ENCODE measurements at places on chromosomes 5 and 9.

DNA sequence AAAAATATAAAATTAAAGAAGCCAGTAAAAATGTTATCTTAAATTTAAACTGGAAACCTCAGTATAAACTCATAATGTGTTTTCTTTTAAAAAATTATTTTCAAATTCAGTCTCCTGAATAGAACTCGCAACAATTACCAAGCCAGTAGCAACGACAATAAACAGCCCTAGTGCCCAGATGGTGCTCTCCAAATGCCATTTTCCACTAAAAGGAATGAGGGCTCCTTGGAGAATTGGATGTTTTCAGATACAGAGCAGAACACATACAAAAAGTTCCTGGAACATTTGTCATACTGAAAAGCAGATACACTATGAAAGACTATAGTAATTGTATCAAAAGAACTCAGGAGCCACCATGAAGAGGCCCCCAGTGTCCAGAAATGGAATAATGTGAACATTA, 97.4 kb downstream of the TMC1 start:
- DNase-seq: no peak

DNA sequence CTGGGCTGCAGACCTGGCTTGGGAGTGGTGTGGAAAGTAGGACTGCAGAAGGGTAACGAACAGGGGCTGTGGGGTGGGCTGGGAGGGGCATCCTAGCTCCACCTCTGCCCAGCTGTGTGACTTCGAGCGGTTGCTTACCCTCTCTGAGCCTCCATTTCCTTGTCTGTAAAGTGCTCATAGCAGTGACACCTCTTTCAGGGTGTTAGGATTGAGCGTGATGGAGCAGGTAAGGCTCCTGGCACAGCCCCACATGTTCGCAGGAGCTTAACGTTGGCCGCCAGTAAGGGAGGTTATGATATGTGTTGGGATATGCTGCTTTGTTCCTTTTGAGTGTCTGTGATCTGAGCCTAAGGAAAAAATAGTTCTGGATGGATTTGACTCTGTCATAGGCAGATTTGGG, 2.1 kb downstream of the NDST1 start:
- DNase-seq: no peak

- no peak for DNase-seq
Measured at GRCh38 chr5:158878227-158878626, 221.5 kb downstream of the EBF1 start.

DNA sequence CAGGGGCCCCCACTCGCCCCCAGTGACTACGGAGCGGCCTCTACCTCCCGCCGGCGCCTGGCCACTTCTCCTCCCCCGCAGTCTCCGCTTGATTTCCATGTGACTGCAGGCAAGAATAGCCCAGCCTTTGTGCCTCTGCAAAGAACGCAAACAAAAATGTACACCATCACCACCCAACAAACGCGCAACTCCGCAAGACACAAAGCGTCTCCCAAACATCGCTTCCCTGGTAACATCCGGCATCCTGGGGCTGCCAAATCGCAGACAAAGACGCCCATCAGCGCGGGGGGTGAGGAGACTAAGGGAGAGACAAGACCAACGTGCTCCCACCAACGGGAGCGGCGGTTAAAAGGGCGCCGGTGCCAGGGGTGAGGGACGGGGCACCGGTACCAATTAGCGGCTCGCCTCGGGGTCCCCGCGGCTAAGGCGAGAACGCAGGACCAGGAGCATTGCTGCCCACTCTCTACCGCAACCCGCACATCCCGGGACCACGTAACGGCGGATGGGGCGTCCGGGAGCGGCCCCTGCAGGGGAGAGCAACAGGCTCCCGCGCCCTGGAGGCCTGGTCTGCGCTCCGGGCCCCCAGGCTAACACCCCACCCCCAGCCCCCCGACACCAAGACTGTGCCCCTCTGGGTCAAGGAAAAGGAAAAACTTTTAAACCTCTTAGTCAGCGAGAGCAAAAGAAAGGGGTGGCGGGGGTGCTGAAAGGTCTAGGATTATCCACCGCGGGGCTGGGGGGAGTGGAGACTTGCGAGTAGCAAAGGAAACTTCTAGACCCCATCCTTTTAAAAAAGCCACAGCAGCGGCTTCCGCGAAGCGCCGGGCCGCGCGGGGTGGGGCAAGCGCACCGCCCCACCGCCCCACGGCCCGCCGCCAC, 885 bp downstream of the MPDZ start:
- peak; percentile 48 for DNase-seq

- no peak for DNase-seq
Measured at GRCh38 chr5:87127956-87128687, 139.6 kb upstream of the RASA1 start.

DNA sequence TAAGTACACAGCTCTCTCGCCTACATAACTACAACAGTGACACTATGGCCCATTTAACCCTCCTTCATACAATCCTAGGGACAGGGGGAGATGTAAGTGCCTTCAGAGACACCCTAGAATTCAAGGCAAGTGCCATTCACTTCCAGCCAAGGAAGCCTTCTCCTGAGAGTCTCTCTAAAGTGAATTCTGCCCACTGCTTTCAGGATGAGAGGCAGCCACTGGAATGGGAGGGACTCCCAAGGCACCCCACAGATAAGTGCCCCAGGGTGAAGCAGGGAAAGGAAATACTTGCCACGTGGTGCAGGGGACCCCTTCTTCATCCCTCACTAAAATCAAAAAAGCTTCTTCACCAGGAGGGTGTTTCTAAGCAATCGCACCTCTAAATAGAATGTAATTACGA, 283.7 kb downstream of the ZNF608 start:
- DNase-seq: no peak

DNA sequence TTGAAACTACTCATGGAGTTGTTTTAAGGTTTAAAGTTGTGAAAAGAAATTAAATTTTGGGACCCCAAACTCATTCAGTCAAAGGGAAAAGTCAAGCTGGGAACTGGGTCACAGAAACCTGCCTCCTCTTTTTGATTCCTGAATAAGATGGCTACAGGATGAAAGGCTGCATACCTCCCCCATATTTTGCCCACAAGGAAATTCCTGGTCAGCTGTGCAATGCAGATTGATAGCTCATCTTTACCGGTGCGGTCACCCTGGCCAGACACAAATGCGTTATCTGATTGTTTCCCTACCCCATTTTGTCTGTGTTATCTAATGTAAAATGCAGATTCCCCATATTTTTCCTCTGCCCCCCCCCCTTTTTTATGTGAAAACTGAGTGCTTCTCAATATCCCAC, 1.3 kb downstream of the HAVCR2 start:
- no peak for DNase-seq

- DNase-seq: peak; percentile 72
Measured at GRCh38 chr5:1801222-1801966, at the start of gene NDUFS6. NDUFS6 (plus strand) TSS chr5:1801407; CDS start chr5:1801418, 11 bp downstream.

DNA sequence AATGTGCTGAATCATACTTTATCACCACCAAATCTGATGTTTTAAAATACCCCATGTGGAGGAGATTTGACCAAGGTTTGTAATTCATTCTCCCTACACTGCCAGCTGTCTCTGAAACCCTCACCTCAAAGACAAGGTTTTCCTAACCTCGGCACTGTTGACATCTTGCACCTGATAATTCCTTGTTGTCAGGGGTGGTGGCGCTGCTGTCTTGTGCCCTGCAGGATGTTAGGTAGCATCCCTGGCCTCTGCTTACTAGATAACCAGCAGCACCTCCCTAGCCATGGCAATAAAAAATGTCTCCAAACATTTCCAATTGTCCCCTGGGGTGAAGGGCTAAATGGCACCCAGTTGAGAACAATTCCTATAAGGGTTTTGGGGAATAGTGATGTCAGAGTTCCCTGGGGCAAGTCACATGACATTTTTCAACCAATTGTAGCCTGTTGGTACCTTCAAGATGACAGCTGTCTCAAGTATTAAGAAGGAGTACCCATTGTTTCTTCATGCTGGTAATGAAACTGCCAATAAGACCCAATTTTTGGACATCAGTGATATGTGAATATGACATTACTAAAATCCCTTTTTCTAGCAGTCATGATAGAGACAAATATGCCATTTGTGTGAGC, 160.6 kb upstream of the PLCXD3 start:
- DNase-seq: no peak

- DNase-seq: no peak
Measured at GRCh38 chr9:34446468-34446891, 11.9 kb downstream of the FAM219A start.

- DNase-seq: peak; percentile 16
Measured at GRCh38 chr5:141223112-141223783, at the start of gene PCDHB14. PCDHB14 (plus strand) TSS chr5:141223343; CDS start chr5:141223506, 163 bp downstream.

- no peak for DNase-seq
Measured at GRCh38 chr5:170846416-170846815, 15.4 kb upstream of the RANBP17 start.

GRCh38 chr9:2495221-2496005, 126.2 kb upstream of the VLDLR start:
- no peak for DNase-seq

DNA sequence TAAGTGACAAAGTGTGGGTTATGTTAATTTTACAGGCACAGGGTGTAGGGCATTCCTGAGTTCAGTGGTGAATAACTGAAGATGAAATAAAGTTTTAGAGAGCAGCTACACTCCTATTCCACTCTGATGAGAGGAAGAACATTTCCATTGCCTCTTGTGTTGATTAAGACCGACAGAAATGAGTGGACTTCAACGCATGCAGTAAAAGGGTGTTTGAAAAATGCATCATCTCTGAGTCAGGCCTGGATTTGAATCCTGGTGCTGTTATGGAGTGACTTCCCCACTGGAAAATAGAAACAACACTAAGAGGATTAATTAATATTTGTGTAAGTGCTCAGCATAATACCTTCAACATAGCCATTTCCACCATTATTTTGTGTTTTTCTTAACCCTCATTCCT, 86.3 kb downstream of the PRR16 start:
- no peak for DNase-seq

DNA sequence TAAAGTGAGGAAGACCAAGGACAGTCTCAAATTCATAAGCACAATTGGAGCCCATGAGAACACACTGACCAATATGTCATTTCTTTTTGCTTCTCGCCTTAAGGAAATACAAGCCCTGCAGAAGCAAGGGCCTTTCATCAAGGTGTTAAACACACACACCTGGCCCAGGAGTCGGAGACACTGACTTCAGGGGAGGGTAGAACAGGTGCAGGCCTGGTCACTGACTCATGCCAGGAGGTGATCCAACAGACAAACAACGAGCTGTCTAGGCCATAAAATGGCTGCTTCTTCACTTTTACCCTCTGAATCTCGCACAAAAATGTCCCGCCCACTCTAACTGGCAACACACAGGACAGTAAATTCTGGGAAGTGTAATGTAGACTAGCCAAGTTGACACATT, 62.7 kb downstream of the RGMB start:
- DNase-seq: no peak

DNA sequence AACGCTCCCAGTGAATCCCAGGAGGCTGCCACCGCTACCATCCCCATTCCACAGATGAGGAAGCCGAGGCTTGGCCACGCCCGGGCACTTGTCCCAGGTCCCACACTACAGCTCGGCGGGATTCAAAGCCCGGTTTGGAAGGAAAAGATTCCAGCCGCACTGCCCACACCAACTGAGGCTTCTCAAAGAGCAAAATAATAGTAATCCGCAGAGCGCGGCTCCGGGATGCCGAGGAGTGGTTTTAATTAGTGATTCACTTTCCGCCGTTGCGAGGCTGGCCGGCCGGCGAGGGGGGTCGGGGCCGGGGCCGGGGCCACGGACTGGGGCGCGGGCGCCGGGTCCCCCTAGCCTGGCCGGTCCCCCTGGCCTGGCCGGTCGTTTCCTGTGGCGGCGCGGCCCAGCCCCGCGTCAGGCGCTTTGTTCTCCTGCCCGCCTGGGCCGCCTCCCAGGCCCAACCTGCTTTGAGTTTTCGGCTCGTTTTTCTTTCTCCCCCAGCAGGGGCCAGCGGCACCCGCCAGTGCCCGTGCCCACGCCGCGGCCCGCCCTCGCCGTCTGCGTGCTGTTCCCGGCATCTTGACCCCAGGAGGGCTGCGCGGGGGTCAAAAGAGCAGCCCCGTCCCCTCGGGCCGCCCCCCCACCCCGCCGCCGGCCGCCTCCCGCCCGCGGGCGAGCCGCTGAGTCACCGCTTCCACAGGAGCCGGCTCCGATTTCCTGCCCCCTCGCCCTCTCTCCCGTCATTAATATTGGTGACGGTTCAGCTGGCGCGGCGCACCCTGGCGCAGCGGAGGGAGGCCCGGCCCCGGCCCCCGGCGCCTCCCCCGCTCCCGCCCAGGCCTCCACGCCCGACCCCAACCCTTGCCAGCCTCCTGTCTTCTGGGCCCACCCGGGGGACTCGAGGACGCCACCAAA, 31.2 kb downstream of the FGF18 start:
- DNase-seq: no peak

GRCh38 chr9:123679330-123679987, 250.5 kb downstream of the DENND1A start:
- DNase-seq: no peak

GRCh38 chr5:10775646-10776045, 14.6 kb upstream of the DAP start:
- no peak for DNase-seq

DNA sequence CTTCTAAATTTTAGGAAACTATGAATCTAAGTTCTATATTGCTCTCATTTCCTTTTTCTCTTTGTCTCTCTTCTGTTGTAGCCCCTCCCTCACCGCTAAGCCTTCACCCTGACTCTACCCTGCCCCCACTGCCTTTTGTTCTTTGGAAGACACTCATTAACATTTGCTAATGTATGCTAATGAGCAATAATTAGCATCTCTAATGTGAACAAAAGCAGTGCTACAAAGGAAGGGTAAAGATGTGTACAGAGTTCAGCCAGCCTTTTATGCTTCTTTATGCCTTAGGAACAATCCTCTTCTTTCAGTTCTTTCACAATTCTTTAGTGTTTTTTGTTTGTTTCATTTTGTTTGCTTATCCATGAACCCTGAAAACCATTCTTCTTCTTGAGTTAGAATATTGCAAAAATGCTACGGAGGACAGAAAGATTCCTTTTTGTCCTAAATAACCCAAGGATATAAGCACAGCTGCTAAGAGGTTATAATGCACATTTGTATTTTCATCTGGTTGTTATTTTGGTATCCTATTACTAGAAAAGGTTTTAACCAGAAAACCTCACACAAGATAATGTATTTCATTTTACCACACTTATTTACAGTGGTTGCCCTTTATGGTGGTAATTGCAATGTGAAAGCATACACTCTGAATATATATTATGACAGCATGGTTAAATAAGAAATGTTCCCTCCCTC, 159.3 kb downstream of the TMC1 start:
- DNase-seq: peak; percentile 86

- no peak for DNase-seq
Measured at GRCh38 chr9:17536027-17536426, 42.8 kb upstream of the SH3GL2 start.

DNA sequence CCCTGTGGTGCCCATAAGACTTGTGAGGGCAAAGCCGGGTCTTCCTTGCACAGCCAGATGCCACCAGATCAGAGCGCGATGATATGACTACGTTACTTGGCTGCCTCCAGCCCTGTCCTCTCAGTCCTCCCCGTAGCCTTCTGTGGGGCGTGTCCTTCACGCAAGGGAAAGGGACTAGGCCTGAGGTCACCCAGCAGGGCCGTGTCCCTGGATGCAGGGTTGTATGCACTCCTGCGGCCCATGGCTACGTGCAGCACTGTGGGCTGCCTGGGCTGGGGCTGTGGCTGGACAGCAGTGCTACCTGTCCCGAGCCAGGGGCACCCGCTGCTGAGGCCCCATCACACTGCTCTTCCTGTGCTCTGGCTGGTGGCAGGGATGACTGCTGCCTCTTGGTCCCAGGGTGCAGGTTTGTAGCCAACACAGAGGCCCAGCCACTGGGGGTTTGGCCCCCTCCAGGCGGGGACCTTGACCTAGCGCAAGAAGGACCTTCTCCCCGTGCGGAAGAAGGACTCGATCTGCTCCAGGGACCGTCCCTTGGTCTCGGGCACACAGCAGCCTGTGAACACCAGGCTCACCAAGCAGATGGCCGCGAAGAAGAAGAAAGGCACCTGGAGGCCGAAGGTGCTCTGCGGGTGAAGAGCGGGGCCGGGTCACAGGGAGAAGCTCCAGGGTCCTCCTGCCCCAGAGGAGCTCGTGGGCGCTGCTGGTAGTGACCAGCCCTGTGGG, 7.2 kb downstream of the SLC2A6 start:
- DNase-seq: no peak

Measured in NCI-H1930 (cell line).